NCI-H1048 (cell line): ENCODE measurements at places on chromosomes 7 and 10.

DNA sequence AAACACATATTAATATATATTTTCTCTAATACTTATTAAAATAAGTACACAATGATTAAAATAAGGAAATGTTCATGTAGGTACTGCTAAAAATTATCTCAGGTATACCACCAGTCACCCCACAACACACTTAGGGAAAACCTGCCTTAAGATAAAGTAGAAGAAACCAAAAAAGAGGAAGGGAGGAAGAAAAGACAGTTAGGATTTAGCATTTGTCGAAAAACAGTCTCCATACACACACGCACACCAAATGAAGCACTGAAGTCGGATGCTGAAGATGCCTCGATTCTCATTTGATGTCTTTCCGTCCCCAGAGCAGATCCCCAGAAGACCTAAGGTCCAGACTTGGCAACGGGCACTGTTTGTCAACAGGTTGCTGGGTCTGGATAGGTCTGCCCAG lies 30.0 kb upstream of the ARID5B start:
- DNase-seq: no peak

DNA sequence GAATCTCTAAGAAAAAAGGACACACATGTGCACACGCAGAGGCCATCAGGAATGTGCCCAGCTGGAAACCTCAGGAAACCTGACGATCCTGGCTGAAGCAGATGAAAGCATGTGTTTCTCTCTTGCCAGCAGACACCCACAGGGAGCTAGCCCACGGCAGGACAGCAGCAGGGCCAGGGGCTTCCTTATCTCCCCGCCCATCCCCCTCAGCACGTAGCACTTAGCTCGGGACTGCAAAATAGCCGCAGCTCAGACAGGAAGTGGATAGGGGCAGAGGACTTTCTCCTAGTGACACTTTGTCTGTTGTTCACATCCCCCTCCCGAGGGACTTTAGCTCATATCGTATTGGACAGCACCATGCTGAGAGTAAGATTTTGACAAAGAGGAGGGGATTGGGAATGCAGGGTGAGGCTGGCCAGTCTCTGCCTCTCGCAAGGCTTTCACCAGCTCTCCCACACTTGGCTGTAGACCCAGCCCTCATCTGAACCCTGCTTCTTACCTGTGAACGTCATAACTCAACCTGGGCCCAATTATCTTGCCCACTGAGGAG lies 63.8 kb downstream of the MKI67 start:
- DNase-seq: no peak

- no peak for DNase-seq
These were observed 8.1 kb downstream of the ZNF746 start for GRCh38 chr7:149489391-149490024.

GRCh38 chr7:121797657-121798452 lies 75.1 kb upstream of the PTPRZ1 start:
- DNase-seq: no peak

DNA sequence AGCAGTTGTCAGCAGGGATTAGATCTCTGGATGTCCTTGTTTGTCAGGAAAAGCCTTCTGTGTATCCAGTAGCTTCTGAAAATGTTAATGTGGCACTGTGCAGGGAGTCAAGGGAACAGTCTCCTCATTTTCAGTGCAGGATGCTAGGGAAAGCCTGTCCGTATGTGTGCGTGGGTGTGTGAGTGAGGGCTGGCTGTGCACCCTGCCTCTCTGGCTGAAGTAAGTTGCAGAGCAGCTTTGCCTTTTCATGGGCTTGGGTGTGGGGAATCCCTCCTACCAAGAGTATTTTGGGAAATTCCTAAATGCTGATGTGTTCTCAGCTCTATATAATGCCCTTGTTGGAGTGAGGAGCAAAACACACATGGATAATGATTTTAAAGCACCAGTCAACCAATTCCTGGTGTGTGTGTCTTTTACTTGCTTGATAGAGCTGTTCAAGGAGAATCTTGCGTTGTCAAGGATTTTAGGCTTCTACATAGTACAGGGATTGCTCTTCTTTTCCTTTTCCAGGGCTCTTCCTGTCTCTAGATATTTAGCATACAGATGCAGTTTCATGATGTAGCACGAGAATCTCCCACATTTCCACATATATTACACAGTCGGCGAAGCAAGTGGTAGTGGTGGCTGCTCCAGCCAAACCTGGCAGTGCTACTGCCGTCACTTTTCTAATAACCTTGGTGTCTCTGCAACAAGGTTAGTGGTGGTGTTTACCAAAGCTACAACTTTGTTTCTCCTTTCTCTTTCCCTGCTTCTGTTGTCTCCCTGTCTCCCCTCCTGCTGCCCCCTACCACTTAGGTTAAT lies 92.8 kb downstream of the MCU start:
- DNase-seq: no peak

DNA sequence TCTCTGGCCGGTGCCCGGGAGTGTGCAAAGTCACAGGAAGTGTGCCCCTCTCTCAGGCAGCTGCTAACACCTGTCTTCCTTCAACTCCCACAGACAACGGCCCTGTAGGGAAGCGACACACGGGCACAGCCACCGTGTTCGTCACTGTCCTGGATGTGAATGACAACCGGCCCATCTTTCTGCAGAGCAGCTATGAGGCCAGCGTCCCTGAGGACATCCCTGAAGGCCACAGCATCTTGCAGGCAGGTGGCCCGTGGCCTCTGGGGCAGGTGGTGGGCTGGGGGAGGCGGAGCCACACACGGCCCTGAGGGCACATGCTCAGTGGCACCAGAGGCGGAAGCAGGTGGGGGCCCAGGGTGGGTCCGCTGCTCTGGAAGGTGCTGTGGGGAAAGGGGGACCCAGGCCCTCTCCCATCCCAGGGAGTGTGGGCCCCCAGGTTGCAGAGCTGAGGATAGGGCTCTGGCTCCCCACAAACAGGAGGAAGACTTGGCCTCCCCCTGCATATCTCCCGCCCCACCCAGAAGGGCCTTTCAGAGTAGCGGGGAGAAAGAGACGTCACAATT lies 6.9 kb downstream of the C10orf105 start:
- no peak for DNase-seq

- no peak for DNase-seq
These were observed 75.7 kb downstream of the PTPRE start for GRCh38 chr10:127982601-127983000.

GRCh38 chr10:13971601-13972475 lies 358.9 kb downstream of the FRMD4A start:
- DNase-seq: no peak

DNA sequence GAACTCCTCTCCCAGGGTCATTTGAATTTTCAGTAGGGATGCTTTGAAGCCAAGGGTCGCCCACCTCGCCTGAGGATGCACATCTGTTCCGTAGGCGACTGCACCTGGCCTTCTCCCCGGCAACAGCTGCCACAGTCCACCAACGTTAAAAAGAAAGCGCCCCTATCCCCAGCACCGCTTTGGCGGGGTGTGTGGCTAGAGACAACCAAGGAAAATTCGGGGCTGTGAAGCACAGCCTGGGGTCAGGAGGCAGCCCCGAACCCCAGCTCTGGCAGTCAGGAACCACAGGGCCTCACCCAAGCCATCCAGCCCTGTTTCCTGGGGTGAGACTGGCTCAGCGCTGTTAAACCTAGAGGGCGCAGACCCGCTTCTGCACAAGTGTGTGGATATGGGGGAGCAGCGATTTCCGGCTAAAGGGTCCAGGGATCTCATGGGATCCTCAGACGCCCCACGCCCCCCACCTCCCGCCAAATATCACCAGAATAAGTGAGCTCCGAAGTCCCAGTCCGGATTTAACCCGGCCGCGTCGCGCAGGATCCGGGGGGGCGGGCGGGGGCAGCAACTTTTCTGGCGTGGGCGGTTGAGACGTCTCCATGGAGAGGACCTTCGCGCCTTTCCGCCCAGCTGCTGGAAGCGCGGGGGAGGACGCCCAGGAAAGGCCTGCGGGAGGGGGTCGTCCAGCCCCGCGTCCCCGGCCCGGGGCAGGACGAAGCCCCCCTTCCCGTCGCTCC lies 822 bp downstream of the ZC3HAV1L start:
- DNase-seq: no peak

DNA sequence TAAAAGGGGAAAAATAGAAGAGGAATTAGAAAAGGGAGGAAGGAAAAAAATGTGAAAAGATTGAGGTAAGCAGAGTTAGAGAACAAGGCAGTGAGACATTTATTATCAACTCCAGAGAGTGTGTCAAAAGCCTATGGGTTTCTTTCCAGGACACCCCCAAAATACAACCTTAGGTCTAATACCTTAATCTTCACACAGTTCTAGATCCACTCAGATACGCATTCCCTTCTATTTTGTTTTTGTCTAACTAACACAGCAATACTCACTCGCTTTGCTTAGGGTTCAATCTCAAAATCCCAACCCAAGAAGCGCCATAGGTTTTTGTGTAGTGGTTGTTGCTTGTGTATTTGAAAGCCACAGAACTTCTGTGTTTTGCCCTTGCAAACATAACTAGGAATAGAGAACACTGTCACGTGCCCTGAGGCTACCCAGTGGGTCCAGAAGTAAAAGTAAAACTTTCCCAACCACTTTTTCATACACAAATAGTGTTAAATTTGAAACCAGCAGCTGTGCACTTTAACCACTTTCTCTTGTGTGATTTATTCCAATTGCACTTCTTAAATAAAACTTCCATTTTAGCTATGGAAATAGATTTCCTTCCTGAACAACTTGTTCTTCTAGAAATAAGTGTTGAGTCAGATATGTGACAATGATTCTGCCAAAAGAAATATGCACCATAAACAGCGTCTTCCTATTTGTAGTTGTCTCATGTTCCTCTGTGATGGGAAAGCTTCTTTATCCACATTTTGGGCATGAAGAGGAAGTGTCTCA lies 414.7 kb upstream of the GHITM start:
- DNase-seq: no peak

- DNase-seq: no peak
These were observed 161.3 kb upstream of the NPVF start for GRCh38 chr7:25389489-25390106.

DNA sequence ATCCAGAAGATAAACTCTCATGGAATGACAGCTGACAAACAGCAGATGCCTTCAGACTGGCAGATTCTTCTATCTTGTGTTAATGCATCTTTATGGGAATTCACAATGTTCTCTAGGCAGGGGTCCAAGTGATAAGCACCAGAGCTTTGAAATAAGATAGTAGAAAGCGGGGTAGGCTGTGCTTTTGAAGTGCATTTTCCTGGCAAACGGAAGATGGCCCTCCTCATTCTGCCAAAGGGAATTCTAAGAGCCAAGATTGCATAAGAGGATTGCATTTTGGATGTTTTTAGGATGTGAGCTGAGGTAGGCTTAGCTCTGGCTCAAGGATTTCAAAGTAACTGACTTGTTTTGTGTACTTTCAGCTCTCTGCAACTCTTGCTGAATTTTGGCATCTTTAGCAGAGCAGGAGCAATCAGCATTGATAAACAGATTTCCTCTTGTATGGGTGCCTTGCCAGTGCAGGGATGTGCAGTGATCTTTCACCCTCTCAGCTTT lies 298.5 kb upstream of the KLF6 start:
- no peak for DNase-seq

GRCh38 chr10:6482737-6483357 lies 97.2 kb downstream of the PRKCQ start:
- DNase-seq: no peak

DNA sequence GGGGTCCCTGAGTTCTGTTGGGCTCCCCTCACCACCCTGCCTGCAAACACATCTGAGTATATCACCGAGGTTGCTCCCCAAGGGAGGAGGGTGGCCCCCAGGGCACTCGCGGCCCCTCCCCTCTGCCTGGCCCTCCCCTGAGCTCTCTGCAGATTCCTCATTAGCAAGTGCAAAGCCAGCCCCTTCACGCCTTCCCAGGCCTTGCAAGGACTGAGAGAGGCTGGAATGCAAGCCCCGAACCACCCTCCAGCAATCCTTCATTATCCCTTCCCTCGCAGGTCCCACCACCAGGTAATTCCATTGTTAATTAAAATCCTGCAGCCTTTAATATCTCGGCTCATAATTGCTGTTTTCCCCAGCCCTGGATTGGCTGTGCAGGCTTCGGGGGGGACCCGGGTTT lies 35.3 kb upstream of the MYL10 start:
- no peak for DNase-seq

GRCh38 chr7:121847041-121847440 lies 25.9 kb upstream of the PTPRZ1 start:
- DNase-seq: no peak

DNA sequence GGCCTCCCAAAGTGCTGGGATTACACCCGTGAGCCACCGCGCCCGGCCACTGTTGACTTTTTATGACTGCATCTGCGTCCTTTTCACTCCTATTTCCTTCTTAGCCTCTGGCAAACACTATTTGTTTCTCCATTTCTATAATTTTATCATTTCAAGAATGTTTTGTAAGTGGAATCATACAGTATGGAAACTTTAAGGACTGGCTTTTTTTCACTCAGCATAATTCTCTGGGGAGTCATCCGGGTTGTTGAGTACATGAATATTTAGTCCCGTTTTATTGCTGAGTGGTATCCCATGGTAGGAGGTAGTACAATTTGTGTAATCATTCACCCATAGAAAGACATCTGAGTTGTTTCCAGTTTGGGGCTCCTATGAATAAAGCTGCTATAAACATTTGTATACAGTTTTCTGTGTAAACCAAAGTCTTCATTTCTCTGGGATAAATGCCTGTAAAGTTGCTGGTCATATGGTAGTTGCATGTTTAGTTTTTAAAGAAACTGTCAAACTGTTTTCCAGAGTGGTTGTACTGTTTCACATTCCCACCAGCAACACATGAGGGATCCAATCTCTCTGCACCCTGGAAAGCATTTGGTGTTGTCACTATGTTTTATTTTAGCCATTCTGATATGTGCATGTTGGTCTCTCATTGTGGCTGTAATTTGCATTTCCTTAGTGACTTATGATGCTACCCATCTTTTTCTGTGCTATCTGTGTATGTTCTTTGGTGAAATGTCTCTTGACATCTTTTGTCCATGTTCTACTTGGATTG lies 139.6 kb upstream of the EEPD1 start:
- no peak for DNase-seq

GRCh38 chr7:116455009-116455408 lies 44.5 kb upstream of the CAV2 start:
- no peak for DNase-seq

GRCh38 chr10:34206078-34206934 lies 608.8 kb downstream of the PARD3 start:
- no peak for DNase-seq

- no peak for DNase-seq
These were observed 60.6 kb downstream of the VSTM4 start for GRCh38 chr10:49054753-49055152.

DNA sequence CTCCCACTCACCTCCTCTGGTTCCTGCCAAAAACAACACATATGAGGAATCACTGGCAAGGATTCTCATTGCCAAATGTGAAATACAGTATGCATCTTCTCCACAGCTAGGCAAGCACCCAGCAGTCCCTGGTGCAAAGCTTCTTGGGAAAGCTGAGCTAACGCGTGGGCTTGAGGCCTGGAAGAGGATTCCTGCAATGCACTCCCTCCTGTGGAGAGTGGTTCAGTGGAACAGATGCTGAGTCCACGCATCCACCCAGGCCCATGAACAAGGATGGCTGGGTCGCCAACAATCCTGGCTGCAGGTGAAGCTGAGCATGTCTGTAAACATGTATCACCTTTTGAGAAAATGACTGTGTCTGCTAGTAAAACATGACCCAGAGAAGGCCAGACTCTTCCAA lies 113.2 kb upstream of the CHST15 start:
- DNase-seq: no peak
